Astrocyte of the cerebellum (primary cell): ENCODE measurements at places on chromosomes 5 and 9.

DNA sequence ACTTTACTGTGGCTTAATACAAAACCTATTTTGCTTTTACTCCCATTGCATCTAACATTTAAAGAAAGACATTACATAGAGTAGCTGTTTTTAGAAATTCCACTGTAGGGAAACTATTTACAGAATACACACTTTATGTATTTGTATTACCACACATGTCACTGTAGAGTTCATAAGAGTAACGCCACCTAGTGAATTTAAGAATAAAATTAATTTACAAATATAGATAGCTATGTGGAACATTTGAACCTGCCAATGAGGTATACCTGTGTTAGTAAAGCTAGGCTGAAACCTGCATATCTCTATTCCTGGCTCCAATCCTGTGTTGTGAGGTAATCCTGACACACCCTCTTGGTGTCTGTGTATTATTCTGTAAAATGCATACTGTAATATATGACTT is 234.4 kb downstream of the MAST4 start:
- no peak for DNase-seq

GRCh38 chr5:9544056-9544455 is 1.8 kb downstream of the SEMA5A start:
- DNase-seq = no peak

- no peak for DNase-seq
Observed at GRCh38 chr9:125659201-125659840, 47.7 kb downstream of the MAPKAP1 start.

- DNase-seq = no peak
Observed at GRCh38 chr5:87051502-87052113, 216.1 kb upstream of the RASA1 start.

DNA sequence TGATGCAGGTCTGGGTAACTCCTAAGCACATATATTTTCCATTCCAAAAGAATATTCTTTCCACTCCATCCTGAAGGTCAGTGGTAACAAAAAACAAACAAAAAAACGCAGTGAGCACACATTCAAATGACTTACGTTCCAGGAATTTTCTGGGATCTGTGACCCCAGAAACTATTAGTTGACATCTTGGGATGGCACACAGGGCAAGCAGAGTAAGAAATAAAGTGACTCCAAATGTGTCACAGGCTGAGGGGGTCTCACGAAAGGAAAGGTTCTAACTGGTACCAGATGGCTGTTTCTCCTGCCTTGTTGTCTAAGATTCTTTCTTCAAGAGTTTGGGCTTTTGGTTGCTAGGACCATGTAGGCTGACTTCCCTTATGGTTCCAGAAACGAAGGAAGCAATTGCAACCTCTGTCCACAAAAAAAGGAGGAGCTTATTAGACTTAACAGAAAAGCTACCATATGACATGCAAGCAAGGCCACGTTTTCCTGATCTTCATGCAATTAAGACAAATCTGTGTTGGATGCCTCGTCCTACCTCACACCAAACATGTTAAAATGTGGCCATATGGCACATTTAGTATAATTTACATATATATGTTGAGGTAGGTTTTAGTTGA is 32.7 kb downstream of the PTGS1 start:
- no peak for DNase-seq

DNA sequence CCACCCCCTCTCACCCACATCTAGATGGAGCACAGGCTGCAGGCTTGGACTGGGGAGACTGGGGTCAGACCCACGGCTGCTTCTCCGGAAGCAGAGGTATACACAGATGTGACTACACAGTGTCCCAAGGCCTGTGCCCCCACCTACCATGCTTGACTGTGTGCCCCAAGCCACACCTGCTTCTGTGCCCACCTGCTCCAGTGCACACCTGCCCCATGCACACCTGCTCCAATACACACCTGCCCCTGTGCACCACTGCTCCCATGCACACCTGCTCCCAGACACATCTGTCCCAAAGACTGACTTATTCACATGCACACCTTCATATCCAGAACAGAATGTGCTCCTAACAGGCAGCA is 5.5 kb upstream of the COL5A1 start:
- no peak for DNase-seq
